ENCODE measurements at places on chromosomes 6 and 20.

GRCh38 chr6:150767571-150768018 is 97.9 kb upstream of the MTHFD1L start:
- no peak for DNase-seq

GRCh38 chr20:3744806-3745685 is 12.6 kb downstream of the HSPA12B start:
- peak; percentile 78 for DNase-seq

DNA sequence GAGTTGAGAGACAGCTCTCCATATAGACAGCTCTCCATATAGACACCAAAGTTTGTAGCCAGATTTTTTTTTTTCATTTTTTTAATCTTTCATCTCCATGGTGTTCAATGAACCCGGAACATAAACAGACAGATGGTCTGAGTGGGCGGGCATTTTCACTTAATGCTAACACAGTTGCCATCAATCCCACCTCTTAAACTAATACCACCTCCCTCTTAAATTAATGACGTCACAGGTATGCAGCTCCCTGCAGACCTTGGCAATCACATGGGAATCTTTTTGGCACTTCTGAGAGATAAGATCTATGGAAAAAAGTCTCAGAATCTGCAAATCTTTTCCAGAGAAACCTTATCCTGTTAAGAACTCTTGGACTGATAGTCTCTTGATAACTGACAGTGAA is 43.2 kb downstream of the PFDN4 start:
- no peak for DNase-seq

- DNase-seq, result no peak
Observed at GRCh38 chr20:24785141-24786110, 163.6 kb upstream of the CST7 start.

GRCh38 chr20:24598996-24599395 is 129.6 kb downstream of the SYNDIG1 start:
- DNase-seq, result no peak

DNA sequence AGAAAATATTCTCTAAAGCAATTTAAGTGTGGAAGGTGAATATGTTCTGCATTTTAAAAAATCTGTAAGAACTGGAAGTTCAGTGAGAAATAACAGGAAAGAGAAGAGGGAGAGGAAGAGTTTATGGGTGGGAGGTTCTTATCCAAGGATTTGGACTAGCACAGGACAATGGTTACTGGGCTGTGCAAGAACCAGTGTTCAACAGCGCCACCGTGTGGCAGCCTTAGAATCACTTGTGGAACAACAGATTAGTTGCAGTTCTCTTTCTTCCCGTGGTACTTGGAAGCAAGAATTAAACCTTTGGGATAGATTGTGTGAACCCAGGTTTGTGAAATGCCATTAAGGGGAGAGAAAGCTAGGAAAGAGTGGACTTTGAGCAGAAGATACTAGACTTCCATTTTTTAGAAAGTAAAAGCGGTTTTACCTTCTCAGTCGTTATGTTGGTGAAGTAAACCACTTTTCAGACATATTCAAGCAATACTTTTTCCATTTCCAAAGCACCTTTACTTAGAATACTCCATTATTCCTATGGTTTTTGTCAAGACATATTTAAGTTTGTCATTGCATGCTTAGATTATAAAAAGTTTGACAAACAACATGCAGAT is 436.7 kb downstream of the RNF144B start:
- DNase-seq, result no peak

- DNase-seq, result no peak
Observed at GRCh38 chr6:161133963-161134362, 139.9 kb downstream of the AGPAT4 start.

DNA sequence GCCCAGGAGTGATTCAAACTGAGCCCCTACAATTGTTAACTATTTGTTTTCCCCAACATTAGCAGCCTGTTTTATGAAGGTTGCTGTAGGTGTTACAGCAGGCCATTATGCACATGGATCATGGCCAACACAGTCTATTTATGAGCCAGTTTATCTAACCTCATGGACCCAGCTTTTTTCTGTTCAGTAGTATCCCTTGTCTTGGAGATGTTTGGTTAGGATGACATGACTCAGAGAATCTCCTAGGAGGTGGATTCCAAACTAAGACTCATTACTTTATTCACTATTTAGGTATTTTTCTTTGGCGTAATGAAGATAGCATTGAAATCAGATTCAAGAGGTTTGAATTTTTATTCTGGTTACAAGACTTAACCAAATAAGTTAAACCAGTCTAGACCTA is 62.8 kb upstream of the TFB1M start:
- no peak for DNase-seq

GRCh38 chr6:21240709-21241108 is 352.8 kb upstream of the SOX4 start:
- no peak for DNase-seq

DNA sequence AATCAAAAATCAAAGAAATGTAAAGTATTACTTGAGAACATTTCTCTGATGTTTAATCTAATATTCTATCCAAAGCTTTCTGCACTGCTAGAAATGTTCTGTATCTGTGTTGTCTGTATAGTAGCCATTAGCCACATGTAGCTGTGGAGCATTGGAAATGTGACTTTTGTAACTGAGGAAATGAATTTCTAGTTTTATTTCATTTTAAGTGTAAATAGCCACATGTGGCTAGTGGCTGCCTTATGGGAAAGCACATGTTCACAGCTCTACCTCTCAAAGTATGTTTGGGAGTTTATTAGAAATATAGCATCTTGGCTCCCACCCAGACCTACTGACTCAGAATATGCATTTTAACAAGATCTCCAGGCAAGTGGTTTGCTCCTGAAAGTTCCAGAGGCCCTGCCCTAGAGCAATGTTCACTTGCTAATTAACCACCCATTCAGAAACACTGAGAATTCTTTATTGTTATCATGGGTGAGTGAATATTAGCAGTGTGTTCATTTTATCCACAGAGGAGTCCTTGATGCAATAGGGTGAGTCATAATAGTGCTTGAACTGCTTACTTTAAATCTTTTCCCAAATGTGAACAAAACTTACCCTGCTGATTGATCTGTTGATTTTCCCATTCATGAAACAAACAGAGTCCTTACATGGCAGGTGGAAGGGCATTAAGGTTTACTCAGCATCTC is 282.7 kb downstream of the PLCB1 start:
- no peak for DNase-seq

GRCh38 chr6:10363911-10364310 is 51.0 kb downstream of the TFAP2A start:
- DNase-seq, result no peak

- DNase-seq, result no peak
Observed at GRCh38 chr6:156126535-156126934, 650.6 kb upstream of the ARID1B start.

DNA sequence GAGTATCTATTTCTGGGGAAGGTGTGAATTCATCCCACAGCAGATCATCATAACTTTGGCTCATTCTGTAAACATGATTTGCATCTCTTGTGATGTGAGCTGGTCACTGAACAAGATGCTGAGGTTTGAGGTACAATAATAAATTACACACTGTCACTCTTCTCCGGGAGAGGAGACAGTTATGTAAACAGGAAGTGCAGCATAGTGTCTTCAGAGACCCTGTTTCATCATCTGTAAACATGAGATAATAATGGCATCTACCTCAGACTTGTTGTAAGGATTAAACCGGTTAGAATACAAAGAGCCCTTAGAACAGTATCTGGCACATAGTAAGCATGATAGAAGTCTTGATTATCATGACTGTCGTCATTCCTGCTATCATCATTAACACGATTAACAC is 125.2 kb downstream of the TBC1D7 start:
- DNase-seq, result no peak

DNA sequence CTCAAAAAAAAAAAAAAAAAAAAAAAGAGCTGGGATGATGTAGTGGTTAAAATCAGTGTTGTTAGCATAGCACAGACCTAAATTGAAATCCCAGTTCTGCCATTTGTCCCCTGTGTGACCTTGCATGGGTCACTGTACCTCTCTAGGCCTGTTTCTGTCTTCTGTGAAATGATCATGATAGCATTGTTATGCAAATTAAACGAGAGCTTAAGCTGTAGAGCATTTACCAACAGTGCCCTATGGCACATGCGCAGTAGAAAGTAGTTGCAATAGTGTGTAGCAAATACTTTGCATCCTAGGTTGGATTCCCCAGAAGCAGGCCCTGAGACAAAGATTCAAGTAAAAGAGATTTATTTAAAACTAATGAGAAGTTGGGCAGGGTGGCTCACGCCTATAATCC is 7.3 kb downstream of the PSORS1C2 start:
- no peak for DNase-seq

DNA sequence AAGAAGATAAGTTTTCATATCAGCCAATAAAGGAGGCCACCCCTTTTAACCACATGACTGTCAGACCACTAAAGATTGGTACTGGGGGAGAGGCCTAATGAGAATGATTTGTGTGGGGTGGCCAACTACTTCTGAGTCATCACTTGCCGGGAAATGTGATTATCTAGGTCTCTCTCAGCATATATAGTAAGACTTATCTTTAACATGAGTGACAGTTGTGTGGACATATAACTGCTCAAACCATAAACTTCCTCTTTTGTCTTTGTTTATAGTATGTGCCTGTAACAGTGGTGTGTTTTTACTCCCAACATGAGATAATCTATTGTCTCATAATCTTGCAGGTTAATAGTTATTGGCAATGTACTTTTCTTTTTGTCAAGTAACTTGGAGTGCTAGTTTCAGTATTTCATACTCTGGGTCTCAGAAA is 312.4 kb downstream of the CDKAL1 start:
- no peak for DNase-seq

DNA sequence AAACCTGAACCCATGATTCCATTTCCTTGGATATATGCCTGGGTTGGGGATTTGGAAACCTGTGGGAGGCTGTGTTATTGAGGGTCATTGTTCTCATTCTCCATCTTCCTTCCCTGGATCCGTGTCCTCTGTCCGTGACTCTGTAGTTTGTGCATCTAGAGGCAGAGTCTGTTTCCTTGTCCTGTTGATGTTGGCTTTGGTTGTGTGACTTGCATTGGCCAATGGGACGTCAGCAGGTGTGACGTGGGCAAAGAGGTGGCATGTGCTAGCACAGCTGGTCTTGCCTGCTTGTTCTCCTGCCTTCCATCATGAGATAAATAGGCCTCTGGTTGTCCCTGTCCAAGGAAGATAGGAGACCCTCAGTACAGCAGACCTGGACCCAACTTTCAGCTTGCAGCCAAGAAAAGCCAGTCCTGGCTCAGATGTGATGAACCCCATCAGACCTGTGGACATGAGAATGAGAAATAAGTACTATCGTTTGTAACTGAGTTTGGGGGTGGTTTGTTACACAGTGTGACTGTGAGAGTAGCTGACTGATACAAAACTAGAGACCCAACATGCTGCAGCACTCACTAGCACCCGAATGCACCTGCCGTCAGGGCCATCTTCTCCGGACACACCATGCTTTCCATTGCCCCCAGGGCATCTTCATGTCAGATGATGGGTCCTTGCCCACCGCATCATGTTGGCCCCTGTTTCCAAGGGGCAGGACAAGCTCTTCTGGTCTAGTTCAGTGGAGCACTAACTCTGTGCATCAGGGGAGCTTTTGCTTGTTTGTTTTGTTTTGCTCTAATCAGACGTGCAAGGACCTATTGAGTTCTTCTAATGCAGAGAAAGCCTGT is 195.3 kb upstream of the SULF2 start:
- no peak for DNase-seq

DNA sequence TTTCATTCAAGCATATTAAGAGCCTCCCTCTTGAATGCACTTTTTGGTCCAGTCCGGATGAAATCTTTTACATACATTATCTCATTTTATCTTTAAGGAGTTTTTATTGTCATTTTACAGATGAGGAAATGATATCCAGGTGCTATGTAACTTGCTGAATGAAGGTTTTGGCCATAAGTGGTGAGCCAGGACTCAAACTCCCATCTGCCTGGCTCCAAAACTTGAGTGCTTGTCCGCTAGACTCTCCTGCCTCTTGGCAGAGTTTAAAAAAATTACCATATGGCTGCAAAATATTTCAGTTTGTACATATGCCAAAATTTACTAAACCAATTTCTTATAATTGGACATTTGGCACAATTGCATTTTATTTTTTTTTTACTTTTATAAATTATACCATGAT is 12.2 kb downstream of the PDRG1 start:
- DNase-seq, result no peak

- DNase-seq, result no peak
Observed at GRCh38 chr6:138339024-138339423, 38.7 kb upstream of the SMIM28 start.

DNA sequence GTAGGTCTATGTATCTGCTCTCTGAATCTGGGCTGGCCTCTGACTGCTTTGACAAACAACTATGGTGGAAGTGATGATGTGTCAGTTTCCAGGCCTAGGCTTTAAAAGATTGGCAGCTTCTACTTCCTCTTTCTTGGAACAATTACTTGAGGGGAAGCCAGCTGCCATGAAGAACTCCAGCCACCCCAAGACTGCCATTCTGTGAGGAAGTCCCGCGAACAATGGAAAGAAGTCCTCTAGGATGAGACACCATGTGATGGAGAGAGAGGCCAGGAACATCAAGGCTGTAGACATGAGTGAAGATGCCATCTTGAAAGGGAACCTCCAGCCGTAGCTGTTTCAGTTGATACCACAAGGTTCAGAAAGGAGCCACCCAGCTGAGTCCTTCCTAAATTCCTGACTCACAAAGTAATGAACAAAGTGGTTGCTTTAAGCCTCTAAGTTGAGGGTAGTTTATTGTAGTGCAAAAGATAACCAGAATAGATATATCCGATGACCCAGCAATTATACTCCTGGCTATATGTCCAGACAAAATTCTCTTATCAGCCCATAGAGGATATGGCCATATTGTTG is 15.3 kb upstream of the TCF15 start:
- no peak for DNase-seq

GRCh38 chr20:15065794-15066193 is 728.4 kb upstream of the FLRT3 start:
- no peak for DNase-seq

- no peak for DNase-seq
Observed at GRCh38 chr20:24965065-24965919, 16.2 kb downstream of the CST7 start.

- no peak for DNase-seq
Observed at GRCh38 chr6:44269921-44270525, at the start of gene TMEM151B. TSS of gene TMEM151B (plus strand) at chr6:44270450. CDS start at chr6:44270743, 293 bp downstream.

GRCh38 chr6:106702451-106703110 is 73.2 kb downstream of the QRSL1 start:
- peak; percentile 70 for DNase-seq

GRCh38 chr6:42429836-42430235 is 21.9 kb downstream of the TRERF1 start:
- no peak for DNase-seq

GRCh38 chr6:2194643-2195042 is 50.8 kb downstream of the GMDS start:
- no peak for DNase-seq
